Mesenchymal stem cell (in vitro differentiated cells and primary cell): ENCODE measurements at places on chromosomes 4 and X.

DNA sequence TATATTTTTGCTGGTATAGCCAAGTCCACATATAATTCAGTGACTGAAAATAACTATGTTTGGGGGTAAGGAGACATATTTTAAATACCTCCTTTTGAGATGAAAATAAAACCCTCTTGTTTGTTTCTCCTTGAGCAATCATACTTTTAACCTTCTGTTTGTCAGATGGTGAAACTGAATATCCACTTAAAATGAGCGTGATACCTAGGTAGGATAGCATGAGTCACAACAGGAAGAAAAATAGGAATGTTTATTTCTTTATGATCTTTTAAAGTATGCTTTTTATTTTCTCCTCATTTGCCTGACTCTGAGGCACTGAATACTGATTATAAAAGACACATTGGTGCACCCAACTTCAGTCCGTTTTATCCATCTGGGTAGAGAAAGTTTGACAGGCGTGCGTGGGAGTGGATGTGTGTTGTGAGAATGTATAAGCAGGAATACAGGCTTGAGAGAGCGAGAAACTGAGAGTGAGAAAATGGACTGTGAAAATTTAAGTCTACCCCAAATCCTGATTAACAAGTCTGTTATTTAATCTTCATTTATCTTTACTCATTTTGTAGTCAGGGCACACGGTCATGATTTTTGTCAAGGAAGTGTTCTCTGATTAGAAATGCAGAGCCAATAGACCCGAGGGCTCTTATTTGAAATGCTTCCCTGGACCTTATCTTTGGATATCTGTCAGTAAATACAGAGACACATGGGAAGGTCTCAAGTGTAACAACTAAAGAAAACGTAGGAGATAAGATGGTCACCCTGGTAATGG lies 62.1 kb upstream of the ANTXR2 start:
- no peak overlapping the region for H3K27ac ChIP-seq
- no peaks in the 10 kb centered on the region for H3K27me3 ChIP-seq
- H3K36me3 ChIP-seq, result no peaks in the 10 kb centered on the region
- DNase-seq, result no peak
- H3K4me3 ChIP-seq, result no peak overlapping the region

GRCh38 chr4:1050486-1051213 lies 39.2 kb downstream of the FGFRL1 start:
- H3K27me3 ChIP-seq, result peaks cover 12% of the 10 kb centered on the region
- H3K4me3 ChIP-seq, result no peak overlapping the region
- peaks cover 25% of the 10 kb centered on the region for H3K4me1 ChIP-seq
- no peak for DNase-seq

DNA sequence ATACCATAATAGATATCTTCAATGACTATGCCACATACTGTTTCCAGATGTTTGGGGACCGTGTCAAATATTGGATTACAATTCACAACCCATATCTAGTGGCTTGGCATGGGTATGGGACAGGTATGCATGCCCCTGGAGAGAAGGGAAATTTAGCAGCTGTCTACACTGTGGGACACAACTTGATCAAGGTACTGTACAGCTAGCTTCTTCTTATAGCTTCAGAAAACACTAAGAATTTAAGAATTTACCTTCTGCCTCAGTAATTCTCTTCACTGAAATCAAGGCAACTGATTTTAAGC lies 805 bp downstream of the KLB start:
- H3K4me1 ChIP-seq, result no peaks in the 10 kb centered on the region
- no peak for DNase-seq
- no peaks in the 10 kb centered on the region for H3K36me3 ChIP-seq
- H3K27ac ChIP-seq, result no peak overlapping the region

DNA sequence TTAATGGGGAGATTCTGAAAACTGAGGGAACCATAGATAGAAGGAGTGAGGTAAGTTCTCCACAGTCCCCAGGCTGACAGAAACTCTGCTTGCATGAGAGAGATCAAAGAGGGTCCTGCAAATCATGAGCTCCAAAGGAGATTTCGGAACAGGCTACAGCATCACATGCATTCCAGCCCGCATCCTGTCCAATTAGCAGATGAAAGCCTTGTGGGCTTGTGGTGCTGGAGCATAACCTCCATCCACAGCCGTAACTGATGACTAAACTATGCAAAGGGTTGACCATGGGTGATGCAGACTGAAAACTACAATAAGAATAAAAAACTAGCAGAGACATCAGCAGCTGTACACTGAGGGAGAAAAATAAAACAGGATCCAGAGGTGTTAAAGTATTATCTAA lies 654.5 kb downstream of the TLL1 start:
- H3K27ac ChIP-seq, result no peak overlapping the region
- no peaks in the 10 kb centered on the region for H3K27me3 ChIP-seq
- no peaks in the 10 kb centered on the region for H3K4me1 ChIP-seq
- no peak overlapping the region for H3K4me3 ChIP-seq
